ENCODE measurements at places on chromosomes 13 and 19. TPM values are rescaled to one million over a fixed set of nuclear protein-coding genes. Genes with fewer than 3 reads are reported as not detected.
A peak's percentile ranks its signal among the peaks of the same experiment; 100 is the strongest.

HSD17B14 gene
- total RNA-seq: 4.8 TPM

DNA sequence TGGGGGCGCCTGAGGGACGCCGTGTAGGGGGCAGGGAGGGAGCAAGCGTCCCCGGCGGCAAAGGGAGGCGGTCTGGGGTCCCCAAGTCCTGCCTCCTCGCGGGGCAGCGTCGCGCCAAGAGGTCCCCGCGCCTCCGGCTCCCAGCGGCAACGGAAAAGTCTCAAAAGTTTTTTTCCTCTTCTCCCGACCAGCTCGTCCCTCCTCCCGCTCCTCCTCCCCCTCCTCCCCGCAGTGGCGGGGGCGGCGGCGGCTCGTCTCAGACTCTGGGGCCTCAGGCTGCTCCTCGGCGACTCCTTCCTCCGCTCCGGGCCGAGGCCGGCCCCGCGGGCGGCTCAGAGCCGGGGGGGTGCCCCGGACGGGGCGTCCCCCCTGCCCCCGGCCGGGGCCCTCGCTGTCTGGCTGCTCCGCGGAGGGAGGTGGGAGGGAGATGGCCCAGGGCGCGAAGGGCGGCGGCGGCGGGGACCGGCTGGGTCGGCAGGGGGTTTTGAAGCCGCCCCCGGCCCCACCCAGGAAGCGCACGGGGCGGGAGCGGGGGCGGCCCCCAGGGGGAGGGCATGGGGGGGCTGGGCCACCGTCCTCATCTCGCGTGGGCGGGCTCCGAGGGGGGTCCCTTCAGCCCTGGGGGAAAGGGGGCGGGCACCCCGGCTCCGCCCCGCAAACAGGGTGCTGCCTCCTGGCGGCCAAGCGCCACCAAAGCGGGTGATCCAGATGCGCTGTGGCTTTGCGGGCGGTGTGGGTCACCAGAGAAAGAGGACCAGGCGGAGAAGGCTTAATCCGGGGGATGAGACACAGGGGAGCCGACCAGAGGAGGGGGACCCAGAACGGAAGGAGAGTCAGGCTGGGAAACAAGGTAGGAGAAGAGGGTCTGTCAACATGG, at the start of gene TGFB1:
TGFB1 (minus strand) TSS at position 457 of the 877 bp plus-strand sequence. CDS start 878 bp downstream, outside the sequence.
- peak; percentile 54 for DNase-seq

ZNF417 gene
- total RNA-seq: 9.6 TPM

ZNF723 gene
- not detected for total RNA-seq

ERICH6B gene
- total RNA-seq: not detected

HNRNPUL1 gene
- 85.7 TPM for total RNA-seq

GRCh38 chr19:39008137-39008536, 24.2 kb downstream of the FBXO27 start:
- no peak for DNase-seq

HS6ST3 gene
- 0.46 TPM for total RNA-seq

NFILZ gene
- total RNA-seq: not detected

C19orf38 gene
- total RNA-seq: not detected

ZNF814 gene
- total RNA-seq: 10.8 TPM

DNAJC3 gene
- total RNA-seq: 111 TPM

- no peak for DNase-seq
Observed at GRCh38 chr13:59413126-59413525, 750.6 kb downstream of the DIAPH3 start.

ATP11A gene
- 23.7 TPM for total RNA-seq

- no peak for DNase-seq
Observed at GRCh38 chr19:39160523-39160861, 34.9 kb downstream of the PAK4 start.

DNA sequence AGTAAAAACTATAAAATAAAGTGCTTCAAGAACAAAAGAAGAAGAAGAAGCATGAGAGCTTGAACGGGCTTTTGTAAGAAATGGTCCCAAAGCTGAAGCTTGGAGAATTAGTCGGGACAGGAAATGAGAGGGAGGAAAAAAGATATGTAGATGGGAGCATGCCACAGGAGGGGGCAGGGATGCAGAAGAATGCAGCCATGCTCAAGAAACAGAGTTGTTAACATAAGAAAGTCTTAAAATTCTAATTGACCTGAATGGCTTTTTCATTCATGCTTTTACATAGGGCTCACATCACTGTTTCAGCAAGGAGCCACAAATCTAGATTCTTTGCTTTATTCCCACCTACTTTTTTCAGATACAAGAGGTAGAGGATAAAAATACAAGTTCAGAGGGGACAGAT, 27.7 kb upstream of the NBEA start:
- DNase-seq: no peak
